ENCODE measurements at places on chromosomes 16 and 17.

- no peak for DNase-seq
These were observed 4.3 kb upstream of the CLEC19A start for GRCh38 chr16:19281246-19281645.

- DNase-seq, result no peak
These were observed 102.6 kb downstream of the NTN1 start for GRCh38 chr17:9123594-9124553.

- no peak for DNase-seq
These were observed 147.3 kb upstream of the KCNJ18 start for GRCh38 chr17:21545064-21545463.

- peak; percentile 91 for DNase-seq
These were observed at the start of gene PIPOX for GRCh38 chr17:29042679-29043538. TSS of gene PIPOX (plus strand) at chr17:29043141. CDS start at chr17:29043226, 85 bp downstream.

DNA sequence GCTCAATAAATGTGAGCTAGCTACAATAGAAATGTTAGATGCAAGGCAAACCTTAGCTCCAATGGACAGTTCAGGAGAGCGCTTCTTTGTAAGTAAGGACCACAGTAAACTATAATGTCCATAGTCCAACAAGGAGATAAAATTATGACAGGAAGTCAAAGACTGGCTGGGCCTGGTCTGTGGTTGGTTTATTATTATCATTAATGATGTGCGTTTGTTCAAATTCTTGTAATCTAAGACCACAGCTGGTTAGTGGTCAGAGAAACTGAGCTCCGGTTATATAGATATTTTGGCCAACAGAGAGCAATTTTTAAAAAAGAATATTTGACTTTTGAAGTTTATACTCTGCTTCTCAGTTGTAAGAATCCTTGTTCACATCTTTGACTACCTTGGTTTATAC, 4.7 kb upstream of the CMTM2 start:
- DNase-seq, result no peak

Measured in HAP-1 (cell line).